COR-L47 (cell line): ENCODE measurements at places on chromosomes 3 and 15.

DNA sequence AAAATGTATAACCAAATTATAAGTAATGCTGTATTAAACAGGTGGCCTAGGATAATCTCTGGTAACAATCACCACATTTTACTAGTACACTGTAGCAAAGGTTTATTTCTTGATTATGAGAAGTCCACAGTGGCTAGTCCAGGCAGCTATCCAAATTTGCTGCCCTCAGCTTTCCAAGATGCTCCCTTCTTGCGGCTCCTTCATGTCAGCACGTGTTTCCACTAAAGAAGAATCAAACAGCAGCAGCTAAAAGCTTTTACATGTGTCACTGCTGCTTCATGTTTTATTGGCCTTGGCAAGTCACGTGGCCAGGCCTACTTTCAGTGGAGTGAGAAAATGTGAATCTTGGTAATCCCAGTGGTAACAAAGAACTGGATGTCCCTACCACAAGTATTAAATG lies 5.6 kb upstream of the RBMS3 start:
- DNase-seq, result no peak

DNA sequence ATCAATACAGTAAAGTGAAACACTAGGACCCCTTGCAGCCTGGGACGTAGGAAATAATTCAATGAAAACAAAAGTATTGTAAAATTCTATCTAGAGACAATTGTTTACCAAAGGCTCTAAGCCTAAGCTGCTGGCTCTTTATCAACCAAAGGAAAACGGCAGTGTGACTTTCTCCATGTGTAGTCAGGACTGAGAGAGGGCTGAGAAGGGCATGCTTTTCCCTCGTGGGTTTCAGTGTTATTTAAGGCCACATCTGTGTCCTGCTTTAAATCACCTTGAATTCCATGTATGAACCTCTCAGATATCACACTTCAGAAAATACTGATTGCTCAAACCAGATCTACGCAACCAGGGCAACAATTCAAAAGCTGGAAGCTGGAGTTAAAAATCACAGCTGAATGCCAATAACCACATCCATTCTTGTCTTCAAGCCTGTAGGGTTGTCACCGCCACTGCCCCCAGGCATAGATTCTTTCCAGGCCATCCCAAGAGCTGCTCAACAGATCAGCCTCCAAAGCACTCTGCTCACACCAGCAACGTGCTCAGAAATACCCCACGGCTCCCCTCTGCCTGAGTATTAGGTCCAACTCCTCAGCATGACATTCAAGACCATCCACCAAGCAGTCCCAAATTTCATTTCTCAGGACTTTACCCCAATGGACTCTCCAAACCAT lies 124.0 kb downstream of the SRGAP3 start:
- no peak for DNase-seq

- DNase-seq, result no peak
Observed at GRCh38 chr15:70597056-70597603, 166.2 kb downstream of the UACA start.

DNA sequence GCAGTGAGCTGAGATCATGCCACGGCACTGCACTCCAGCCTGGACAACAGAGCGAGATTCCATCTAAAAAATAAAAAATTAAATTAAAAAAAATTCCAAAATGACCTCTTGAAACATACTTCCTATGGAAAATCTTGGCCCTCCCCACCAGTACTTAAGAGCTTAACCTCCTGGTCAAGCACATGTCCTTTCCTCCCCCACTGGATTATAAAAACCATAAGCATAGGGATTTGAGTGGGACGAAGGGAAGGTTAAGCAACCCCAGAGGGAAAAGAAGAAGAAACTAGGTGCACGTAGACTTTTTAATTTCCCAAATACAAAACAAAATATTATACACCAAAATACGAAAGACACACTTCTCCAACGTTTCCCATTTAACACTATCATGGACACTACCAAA lies 25.3 kb downstream of the SLC4A7 start:
- no peak for DNase-seq

GRCh38 chr3:178672275-178672674 lies 136.0 kb downstream of the KCNMB2 start:
- DNase-seq, result no peak

DNA sequence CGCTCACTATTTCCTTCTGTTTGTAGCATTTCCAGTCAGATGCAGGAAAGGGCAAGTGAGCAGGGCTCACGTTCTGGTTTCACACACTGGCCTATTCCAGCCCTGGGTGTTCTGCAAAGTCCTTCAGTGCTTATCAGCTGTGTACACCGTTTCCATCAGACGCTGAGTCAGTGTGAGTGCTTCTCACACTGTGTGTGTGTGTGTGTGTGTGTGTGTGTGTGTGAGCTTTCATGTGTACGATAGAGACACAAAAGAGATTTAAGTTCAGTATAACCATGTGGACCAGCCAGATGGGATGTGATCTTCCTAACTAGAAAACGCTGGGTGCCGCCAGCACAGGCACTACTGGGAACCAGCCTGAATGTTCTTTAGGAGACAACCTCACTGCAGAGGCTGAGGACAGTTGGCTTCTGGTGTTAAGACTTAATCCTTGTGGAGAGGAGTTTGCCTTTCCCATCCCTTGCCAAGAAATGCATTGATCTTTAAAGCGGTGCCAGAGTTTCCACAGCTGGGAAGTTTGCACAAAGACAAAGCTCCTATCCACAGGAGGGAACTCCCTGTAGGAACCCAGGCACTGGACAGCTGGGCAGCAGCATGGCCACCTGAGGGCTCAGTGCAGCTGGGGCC lies 3.9 kb upstream of the CHSY1 start:
- DNase-seq, result no peak

DNA sequence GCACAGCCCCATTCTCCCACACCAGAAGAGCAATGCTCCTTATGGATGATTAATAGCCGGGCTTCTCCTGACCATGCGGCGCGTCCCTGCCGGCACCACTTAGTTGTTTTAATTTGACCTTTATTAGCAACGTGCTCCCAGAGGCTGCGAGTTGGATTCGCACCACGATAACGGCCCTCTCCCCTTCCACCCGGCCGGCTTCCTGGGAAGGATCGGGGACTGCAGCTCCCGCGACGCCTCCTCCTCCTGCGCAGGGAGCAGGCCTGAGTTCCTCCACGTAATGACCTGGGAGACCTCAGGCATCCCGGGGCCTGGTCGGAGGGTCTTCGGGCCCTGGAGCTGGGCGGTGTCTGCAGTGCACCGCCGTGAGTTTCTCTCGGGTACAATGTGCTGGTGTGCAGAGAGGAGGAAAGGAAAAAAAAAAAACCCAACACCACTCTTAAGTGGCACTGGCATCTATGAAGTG lies 243.3 kb upstream of the TOPAZ1 start:
- DNase-seq, result no peak

DNA sequence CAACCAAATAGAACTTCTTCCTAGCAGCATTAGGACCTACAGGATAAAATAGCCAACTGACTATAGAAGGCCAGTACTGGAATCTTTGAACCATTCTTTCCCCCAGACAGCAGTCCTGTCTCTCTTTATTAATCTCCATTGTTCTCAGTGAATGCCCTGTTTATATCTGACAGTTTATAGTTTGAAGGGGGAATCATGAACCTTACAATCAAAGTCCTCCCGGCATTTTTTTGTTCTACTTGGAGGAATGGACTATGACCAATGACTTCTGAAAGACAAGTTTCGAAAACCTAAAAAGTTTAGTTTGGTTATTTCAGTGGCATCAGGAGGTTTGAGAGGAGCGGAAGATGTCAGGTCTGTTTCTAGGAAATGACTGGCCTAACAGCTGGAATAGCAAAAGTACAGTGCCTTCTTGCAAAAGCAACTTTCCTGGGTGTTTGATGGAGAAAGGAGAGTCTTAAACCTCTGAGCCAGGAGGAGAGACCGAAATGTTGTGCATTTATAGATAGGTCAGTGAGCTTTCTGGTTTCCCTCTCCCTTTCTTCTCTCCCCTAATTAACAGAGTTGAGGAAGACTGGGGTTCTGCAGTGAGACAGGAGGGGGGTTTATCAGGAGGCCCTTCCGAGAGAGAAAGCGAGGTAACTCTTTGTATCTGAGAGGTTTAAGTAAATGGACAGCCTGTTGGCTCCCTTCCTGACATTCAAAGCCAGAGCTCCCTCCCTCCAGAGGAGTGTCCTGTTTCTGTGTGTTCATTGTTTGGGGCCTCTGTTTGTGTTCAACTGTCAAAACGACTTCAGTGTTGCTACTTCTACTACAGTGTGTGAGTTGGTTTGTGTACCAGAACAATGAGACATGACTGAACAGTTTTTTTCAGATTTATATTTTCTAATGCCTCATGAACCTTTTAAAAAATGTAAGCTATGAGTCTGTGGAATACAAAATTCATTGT lies 383.0 kb upstream of the RARB start:
- no peak for DNase-seq
